ENCODE measurements at places on chromosomes 5 and 9.

DNA sequence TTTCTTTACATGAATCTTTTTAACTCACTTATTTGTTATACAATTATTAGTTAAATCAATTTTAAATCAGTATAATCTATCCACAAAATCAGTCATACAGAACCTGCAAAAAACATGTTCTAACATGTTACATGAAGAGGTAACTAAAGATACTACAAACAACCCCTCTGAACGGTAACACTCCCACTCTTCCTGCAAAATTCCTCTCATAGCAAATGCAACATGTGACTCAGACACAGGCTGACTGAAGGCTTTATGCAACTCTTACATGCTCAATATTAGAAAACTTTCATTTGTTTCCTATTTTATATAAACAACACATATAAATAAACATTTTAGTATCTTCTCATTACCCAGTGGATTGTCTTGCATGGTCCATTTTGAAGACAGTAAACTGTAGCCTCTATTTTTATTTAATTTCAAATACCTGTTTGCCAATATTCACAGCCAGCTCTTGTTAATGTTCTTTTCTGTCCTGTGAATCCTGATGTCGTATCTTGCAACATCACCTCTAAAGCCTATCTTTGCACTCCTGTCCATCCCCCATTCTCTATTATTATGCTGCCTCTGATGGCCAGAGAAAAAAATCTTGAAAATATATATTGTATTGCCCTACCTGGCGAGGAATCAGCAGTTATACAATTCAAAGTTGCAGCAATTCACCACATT lies 100.5 kb upstream of the CCDC152 start:
- no peak for DNase-seq

DNA sequence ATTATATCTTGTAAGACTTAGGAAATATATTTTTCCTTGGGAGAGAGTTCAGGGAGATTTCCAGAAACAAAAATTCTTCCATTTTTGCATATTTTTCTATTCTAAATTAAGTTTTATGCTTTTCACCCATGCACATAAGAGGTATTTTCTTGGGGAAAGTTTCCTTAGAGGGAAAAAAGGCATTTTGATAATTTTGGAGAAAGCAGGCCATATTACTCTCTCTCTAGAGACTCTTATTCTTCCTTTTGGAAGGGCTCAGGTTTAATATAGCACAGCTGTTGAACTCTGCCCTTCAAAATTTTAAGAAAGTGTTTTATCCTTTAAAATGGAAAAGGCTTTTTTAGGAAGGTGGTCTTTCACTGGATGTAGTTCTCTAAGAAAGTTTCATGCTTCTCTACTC lies 8.0 kb downstream of the NDUFS4 start:
- no peak for DNase-seq

- no peak for DNase-seq
Measured at GRCh38 chr9:118276784-118277183, 572.6 kb downstream of the TLR4 start.

- no peak for DNase-seq
Measured at GRCh38 chr9:128136816-128137793, 9.6 kb upstream of the PTGES2 start.

GRCh38 chr5:122576256-122577016 lies 198.4 kb upstream of the SNX2 start:
- no peak for DNase-seq

DNA sequence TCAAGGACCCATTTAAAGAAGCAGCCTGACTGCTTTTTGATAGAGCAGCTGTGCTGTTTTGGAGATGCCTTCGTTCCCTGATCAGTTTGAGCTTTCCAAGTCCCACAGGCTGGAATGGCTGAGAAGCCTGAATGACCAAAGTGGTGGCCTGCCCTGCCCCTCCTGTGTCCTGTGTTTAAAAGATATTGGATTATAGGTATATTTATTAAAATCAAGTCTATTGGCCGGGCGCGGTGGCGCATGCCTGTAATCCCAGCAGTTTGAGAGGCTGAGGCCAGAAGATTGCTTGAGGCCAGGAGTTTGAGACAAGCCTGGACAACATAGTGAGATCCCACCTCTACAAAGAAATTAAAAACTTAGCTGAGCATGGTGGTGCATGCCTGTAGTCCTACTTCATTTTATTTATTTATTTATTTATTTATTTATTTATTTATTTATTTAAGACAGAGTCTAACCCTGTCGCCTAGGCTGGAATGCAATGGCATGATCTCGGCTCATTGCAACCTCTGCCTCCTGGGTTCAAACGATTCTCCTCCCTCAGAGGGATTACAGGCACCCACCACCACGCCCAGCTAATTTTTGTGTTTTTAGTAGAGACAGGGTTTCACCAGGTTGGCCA lies 87.7 kb downstream of the CACNA1B start:
- DNase-seq, result no peak

DNA sequence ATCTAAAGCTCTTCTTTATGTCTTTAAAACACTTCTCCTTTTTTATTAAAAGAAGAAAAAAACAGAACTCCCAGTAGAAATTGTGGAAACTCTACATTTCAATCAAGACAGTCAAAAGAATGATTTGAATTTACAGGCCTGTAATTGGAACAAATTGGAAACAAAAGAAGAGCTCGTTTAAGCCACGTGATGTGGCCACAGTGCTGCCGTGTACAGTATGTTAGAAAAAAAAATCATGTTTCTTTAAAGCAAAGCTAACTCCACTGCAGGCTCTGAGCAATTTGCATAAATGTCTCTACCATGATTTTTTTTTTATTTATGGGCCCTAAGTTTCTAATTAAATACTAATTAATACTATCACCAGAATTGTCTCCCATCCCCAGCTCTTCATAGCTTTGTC lies 325.6 kb downstream of the ZSWIM6 start:
- no peak for DNase-seq

GRCh38 chr5:116439905-116440304 lies 134.7 kb downstream of the SEMA6A start:
- no peak for DNase-seq

DNA sequence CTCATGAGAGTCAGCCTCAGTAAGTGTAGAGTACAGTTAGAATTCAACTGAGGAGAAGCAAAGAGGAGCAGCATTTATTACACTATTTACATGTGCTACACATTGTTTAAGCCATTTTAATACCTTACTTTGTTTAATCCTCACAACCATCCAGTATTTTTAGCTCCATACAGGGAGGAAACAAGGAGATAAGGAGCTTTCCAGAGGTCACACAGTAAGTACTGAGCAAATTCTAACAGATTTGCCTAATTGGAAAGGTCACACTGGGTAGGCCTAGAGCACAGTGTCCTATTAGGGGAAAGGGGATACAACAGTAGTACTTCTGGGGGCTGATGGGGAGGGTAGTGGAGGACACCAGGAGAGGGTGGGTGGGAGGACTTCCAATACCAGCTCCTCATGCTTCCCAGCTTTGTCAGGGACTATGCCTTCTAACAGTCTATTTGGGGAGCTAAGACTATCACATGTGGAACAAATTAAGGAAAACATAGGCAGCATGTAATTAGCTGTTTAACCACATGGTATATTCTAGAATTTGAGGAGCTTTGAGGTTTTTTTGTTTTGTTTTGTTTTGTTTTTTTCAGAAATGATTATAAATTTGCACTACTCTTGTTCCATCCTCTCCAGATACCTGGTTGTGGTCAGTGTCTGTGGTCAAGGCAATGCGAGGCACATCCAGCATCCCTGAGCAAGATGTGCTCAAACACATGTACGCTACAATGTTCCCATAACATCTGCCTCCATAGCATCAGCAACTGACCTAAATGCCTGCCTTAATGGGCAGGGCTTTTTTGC lies 96.0 kb upstream of the SLC12A2 start:
- DNase-seq, result no peak

- no peak for DNase-seq
Measured at GRCh38 chr9:93819905-93820304, 135.2 kb downstream of the BARX1 start.

GRCh38 chr5:180860273-180860886 lies 696 bp downstream of the ZFP62 start:
- DNase-seq, result no peak
